Muscle of back (tissue), 13 donors: ENCODE measurements at places on chromosomes 13 and 19.

DNA sequence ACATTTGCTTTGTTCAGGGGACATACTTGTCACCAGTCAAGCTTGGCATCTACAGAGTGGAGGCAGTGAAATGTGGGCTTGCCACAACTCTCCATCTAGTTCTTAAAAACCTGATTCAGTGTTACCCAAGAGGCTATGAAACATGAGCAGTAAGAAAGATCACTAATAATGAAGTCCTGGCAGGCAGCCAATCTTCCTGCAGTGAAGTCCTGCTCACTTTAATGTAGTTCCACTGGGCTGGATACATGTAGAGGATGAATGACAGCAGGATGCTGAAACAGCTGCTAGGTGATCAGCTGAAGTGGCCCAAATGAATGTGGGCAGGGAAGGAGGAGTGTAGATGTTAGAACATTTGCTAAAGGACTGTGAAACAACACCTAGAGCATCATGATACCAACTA is 1213.1 kb downstream of the OLFM4 start:
- peak; percentile 6 for DNase-seq

- no peak for DNase-seq
Measured at GRCh38 chr13:107956889-107957288, 258.4 kb downstream of the LIG4 start.

GRCh38 chr13:77457966-77458365 is 77.5 kb upstream of the SCEL start:
- DNase-seq: no peak

- peak; percentile 93 for DNase-seq
Measured at GRCh38 chr19:19514215-19514657, 1.1 kb downstream of the TSSK6 start.

GRCh38 chr19:2413159-2413558 is 14.2 kb downstream of the TIMM13 start:
- DNase-seq: no peak
